ENCODE measurements at places on chromosomes 11 and 22. TPM values are rescaled to one million over a fixed set of nuclear protein-coding genes. Genes with fewer than 3 reads are reported as not detected.

- no peak for DNase-seq
These were observed 3.4 kb downstream of the ABCC8 start for GRCh38 chr11:17473071-17473744.

- peak; percentile 93 for DNase-seq
These were observed 14.5 kb downstream of the PCSK7 start for GRCh38 chr11:117217141-117218084.

Gene CNGA4
- total RNA-seq = 0.43 TPM

DNA sequence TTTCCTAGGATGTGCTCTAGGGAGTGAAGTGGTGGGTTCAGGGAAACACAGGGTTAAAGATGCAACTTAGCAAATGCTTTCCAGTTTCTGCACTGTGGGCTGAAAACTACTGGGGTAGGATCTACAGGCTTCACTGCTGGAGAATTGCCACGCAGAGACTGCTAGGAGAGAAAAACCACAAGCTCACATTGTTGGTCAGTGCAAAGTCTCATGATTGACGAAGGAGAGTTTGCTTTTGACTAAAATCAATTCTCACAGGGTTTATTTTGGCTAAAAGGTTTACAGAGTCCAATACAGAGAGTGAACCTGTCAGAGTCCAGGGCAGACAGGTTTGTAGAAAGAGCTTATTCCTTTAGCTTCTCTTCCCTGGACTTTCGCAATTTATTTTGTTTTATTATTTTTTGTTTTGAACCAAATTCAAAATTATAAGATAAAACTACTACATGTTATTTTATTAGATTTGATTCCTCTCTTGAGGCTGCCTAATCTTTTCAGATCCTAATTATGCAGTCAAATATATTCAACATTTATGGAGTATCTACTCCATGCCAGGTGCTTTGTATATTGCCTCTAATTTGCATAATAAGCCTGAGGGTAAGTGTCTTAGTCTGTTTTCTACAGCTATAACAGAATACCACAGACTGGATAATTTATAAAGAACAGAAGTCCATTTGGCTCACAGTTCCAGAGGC is 64.7 kb downstream of the MTNR1B start:
- DNase-seq = peak; percentile 7
